ENCODE measurements at places on chromosomes 5 and 9. TPM values are rescaled to one million over a fixed set of nuclear protein-coding genes. Genes with fewer than 3 reads are reported as not detected.

ELP1 gene
- total RNA-seq, result 9.4 TPM

ZFP2 gene
- 2.1 TPM for total RNA-seq

STK10 gene
- 5.4 TPM for total RNA-seq

GRCh38 chr9:76911971-76912370 is 6.1 kb upstream of the PRUNE2 start:
- H3K27ac ChIP-seq, result no peak overlapping the region
- no peaks in the 10 kb centered on the region for H3K27me3 ChIP-seq
- H3K4me1 ChIP-seq, result no peaks in the 10 kb centered on the region
- H3K36me3 ChIP-seq, result no peaks in the 10 kb centered on the region
- no peak overlapping the region for H3K4me3 ChIP-seq

DNA sequence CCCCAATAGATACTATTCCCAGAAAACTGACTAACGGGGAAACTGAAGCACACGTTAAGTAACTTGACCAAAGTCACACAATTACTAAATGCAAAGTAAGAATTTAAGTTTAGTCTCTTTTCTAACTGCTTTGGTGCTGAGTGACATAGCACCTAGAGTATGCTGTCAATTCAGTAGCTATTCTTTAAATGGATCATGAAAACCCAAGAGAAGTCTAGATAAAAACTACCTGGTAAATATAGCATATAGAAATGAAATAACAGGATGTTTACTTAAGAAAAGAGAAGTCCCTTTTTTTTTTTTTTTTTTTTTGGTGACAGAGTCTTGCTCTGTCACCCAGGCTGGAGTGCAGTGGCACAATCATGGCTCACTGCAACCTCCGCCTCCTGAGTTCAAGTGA is 129.2 kb downstream of the PDE4D start:
- no peak overlapping the region for H3K4me3 ChIP-seq
- H3K4me1 ChIP-seq, result peaks cover 12% of the 10 kb centered on the region
- no peaks in the 10 kb centered on the region for H3K36me3 ChIP-seq

DNA sequence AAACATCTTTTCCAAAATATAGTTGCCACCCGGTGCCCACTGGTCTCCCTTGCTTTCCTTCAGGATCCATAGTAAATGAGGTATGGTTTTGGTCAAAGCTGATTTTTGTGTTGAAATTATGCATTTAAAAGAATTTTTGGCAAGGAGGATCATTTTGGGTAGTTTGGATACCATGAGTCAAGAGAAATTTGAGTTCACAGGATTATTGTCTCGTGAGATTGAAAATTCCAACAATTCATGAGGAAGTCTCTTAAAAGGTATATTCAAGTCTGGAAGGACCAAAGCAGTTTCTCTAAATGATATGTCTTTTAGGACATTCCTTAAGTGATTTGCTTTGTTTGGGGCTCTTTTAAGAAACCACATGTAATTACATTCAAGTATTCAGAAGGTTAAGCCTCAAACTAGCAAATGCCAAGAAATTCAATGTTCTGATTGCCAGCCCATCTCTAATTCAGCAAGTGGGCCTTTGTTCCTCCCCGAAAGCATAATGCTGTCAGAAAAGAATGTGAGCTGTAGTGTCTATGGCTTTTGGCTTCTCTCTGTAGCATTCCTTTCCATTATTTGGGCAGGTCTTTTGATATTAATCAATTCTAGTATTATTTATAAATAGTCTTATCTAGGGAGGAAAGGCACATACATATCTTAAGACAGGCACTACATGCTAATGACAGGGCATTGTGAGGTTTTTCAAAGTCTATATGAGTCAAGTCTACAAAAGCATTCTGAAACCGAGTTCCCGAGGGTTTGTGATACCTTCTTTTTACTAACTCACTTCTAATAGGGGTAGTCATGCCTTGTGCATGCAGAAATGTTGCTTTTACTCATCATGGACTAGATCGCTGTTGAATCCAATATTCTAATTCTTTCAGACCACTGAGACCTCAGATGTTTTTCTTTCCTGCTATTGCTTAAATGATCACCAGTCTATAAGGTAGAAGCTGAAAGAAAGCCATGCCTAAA is 453.9 kb downstream of the ENC1 start:
- peaks cover 29% of the 10 kb centered on the region for H3K4me1 ChIP-seq
- H3K4me3 ChIP-seq, result no peak overlapping the region
- H3K27me3 ChIP-seq, result no peaks in the 10 kb centered on the region
- DNase-seq, result no peak

DNA sequence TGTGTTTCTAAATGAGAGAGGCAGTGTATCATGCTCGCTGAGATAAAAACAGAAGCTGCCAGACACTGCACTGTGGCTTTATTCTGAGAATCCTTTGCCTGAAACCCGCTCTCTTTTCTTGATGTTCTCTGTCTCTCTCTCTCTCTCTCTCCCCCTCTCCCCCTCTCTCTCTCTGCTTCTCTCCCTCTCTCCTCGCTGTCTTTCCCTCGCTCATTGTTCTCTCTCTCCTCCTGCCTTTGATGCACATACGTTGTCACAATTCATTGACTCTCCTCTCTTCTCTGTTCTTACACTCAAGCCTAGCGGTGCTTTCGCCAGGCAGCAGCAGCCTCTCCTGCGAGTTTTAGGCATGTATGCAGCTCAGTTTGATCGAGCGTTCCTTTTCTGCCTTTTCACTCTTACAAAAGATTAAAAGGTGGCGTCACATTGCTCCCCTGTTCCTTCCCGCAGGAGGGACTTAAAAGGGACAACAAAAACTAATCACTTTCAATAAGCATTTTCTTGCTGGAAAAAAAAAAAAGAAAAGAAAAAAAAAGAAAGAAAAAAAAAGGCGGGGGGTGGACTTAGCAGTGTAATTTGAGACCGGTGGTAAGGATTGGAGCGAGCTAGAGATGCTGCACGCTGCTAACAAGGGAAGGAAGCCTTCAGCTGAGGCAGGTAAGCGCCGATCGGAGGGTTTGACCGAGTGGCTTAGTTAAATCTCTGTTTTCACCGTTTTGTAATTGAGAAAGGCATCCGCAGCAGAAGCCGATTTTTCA is 717.9 kb upstream of the WWC1 start:
- H3K4me1 ChIP-seq, result no peaks in the 10 kb centered on the region
- no peaks in the 10 kb centered on the region for H3K36me3 ChIP-seq
- peak overlapping the region; percentile 32 for H3K4me3 ChIP-seq
- H3K27ac ChIP-seq, result no peak overlapping the region
- H3K27me3 ChIP-seq, result peaks cover 4% of the 10 kb centered on the region

DNA sequence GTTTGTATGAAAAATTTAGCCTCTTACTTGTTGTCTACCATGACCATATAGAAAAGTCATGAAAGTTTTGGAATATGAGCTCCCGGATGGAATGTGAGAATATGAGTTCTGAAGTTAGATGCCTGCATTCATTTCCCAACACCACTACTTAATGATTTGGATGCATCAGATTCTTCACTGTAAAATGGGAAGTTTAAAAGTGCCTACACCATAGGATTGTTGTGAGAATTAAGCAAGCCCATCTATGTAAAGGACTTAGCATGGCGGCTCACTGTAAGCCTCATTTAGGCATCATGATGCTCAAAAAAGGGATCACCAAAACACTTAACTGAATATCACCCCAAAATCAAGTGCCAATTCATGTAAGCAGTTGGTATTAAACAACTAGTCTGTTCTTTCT is 177.3 kb downstream of the RAB3C start:
- no peak overlapping the region for H3K4me3 ChIP-seq
- no peak overlapping the region for H3K27ac ChIP-seq
- H3K36me3 ChIP-seq, result no peaks in the 10 kb centered on the region
- peaks cover 7% of the 10 kb centered on the region for H3K4me1 ChIP-seq
- H3K27me3 ChIP-seq, result no peaks in the 10 kb centered on the region

Data from gastrocnemius medialis (tissue), 4 donors.